HT-29 (cell line): ENCODE measurements at places on chromosomes 4 and X.

DNA sequence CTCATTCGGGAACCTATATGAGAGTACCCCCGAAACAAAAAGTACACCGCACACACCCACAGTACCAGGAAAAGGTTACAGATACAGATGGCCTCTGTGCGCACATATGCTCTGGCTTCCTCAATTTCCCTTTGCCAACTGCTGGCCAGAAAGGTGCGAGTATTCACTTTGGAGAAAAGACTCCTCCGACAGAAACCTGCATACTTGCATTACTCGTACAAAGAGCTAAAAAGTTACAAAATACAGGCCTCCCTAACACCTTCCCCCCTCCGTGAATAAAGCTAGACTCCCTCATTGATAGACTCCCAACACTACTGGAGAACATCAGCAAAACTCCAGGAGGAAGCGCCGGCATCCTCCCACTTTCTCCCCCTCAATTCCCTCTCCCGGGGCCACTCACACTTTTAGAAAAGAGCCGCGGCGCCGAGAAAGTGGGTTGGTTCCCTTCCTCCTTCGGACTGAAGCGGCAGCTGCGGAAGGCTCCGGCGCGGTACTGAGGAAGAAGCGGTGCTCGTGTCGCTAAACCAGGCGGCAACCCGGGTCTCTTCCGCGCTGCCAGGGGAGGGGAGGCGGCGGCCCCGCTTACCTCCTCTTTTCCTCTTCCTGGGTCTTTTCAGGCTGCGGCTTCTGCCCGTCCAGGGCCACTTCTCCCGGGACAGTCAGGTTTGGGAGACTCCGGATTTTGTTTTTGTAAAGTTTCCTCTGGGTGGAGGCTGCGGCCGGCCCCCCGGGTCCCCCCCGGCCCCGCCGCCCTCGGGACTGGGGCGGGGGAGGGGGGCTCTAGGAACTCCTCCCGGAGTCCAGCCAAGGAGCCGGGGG is 1.1 kb downstream of the FBXW7 start:
- DNase-seq = peak; percentile 30

DNA sequence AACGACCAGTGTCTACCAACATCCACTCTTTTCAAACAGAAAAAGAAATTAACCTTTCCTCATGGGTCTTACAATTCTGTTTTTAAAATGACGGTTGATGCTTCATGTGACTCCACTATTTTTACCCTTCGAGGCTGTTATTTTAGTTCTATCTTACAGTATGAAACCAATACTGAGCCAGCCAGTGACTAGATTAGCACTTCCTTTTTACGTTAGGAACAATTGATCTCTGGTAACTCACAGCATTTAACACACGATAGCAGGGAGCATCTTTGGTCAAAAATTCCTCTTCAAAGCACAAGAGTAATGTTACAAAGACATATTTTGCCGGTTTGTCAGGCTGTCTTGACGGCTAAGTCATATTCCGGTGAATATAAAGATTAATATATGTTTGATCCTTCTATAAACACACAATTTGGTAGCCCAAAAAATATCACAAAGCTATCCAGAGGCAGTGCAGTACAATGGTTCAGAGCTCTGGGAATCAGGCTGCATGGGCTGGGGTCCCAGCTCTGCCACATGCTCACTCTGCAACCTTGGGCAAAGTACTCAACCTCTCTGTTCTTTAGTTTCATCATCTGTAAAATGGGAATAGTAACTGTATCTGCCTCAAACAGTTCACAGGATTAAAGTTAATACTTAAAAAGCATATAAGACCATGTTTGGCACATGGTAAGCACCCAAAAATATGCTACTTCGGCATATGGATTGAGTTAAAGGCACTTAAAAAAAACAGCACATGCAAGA is 62.9 kb upstream of the TXK start:
- no peak for DNase-seq

- DNase-seq = no peak
Measured at GRCh38 chrX:42149765-42150164, 226.4 kb upstream of the CASK start.

DNA sequence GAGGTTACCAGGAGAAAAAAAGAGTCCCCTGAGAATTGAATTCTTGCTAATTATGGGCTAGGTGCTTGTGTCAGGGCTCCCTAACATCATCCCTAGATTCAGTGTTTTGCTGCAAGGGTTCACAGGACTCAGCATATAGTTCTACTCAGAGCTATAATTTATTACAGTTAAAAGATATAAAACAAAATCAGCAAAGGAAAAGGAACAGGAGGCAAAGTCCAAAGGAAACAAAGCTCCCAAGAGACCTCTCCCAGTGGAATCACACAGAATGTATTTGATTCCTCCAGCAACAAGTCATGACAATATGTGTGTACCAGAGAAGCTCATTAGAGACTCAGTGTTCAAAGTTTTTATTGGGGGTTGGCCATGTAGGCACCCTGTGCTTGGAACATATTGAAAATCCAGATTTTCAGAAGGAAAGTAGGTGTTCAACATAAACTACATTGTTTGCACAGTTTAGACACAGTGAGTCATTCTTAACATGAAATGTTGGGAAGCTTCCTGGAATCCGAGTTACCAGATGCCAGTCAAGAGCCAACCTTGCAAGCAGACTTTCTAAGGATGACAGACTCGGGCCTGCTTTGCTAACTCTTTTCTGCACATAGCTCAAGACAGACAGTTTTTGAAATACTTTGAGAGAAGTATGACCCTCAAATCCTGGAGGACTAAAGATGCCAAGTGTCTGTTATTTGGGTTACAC is 311.3 kb upstream of the EMCN start:
- no peak for DNase-seq

DNA sequence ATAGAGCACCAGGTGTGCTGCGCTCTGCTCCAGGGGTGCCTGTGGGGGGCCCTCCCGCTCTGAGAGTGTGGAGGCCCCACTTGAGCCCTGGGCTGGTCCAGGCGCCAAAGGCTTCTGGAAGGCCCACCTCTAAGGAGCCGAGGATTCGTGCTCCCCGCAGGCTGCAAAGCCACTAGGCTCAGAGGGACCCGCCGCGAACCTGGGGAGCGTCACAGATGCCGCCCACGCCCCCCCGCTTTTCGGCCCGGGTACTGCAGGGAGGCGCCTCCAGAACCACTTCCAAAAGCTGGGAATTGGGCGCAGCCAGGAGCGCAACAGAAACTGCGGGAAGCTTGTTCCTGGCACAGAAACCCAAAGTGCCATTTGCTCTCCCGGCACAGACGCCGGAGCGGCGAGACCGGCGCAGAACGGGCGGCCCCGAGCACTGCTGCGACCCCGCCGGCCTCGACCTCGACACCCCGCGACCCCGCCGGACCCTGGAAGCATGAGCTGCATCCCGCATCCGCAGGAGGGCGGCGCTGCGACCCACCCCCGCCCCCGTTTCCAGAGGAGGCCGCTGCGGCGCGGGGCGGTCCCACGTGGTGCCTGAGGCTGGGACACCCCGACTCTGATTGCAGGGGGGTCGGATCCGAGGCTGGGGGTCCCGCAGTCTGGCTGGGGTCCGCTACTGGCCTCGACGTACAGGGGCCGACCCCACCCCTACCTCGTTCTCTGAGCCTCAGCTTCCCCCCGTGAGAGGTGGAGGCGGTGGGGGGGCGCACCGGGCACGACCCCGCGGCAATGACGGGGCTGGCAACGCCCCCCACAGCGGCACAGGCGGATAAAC is 30.8 kb downstream of the CPLX1 start:
- no peak for DNase-seq

GRCh38 chr4:20621476-20621875 is 78.8 kb upstream of the PACRGL start:
- DNase-seq = no peak

DNA sequence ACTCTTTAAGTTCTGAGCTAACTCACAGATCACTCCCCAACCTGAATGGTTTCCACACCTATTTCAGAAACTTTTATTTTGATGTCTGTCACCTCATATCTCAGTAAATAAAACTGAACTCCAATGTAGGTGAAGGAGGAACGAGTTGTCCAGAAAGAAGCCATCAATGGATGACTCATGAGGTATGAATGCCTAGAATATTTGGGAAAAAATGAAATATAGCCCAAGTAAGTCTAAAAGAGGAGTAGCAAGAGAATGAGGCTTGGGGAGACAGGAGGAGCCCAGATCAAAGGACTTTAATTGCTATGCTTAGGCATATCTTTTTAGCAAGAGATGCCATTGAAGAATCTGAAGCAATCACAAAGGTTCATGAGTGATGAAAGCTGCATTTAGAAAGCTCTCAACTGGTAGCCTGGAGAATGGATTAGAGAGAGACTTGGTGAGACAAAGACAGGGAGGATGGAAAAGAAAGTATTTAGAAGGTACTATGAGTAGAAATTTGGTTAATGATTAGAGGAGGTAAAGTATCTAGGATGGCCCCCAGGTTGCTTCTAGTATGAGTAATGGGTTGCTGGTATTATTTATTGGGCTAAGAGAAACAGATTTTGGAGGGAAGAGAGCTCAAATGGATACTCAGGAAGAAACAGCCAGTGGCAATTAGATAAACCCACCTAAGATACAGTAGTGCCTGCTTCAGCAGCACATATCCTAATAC is 39.4 kb downstream of the NOCT start:
- DNase-seq = no peak

- no peak for DNase-seq
Measured at GRCh38 chr4:2947926-2948325, 15.3 kb downstream of the NOP14 start.

DNA sequence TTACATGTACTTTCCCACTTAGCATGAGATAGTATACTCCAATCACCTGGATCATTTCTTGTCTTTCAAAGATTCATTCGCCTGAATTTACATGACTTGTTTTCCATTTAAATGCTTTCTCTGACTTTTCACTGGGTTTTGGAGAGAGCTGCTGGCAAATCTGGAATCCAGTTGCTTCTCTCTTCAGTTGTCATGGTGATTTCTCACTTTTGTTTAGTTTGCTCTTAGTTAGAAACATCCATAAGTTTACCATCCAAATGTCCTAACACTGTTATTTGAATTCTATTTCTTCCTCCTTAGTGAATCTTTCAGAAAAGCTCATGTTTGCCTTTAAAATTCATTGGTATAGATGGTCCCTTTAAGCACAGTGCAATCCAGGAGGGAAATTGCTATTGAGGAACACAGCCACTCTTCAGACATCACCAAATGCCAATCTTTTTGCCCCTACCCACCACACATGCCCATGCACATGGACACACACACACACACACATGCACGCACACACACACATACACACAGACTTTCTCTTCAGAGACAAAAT is 51.7 kb downstream of the REELD1 start:
- DNase-seq = no peak

DNA sequence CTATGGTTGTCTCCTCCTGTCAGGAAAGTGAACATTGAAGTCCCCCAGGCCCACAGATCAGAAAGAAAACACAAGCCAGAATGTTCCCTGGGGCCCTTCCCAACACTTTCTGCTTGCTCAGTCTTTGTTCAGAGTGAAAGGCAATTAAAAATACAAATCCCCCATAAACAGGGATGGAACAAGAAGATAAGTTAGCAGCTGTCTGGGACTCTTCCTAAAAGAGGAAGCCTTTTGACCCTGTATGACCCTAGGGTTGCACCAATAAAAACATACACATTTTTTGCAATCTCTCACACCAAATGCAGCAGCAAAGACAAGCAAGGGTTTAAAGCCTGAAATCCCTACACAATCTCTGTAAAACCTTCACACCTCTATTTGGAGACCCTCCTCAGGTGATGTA is 22.6 kb downstream of the IRF2 start:
- no peak for DNase-seq
